ENCODE measurements at places on chromosomes 11 and 22. TPM values are rescaled to one million over a fixed set of nuclear protein-coding genes. Genes with fewer than 3 reads are reported as not detected.

- H3K27ac ChIP-seq: no peak overlapping the region
- H3K27me3 ChIP-seq: no peaks in the 10 kb centered on the region
- H3K36me3 ChIP-seq: no peaks in the 10 kb centered on the region
- H3K4me1 ChIP-seq: no peaks in the 10 kb centered on the region
- H3K4me3 ChIP-seq: no peak overlapping the region
- peak; percentile 18 for DNase-seq
Measured at GRCh38 chr11:57087991-57088390, 93.8 kb upstream of the LRRC55 start.

DNA sequence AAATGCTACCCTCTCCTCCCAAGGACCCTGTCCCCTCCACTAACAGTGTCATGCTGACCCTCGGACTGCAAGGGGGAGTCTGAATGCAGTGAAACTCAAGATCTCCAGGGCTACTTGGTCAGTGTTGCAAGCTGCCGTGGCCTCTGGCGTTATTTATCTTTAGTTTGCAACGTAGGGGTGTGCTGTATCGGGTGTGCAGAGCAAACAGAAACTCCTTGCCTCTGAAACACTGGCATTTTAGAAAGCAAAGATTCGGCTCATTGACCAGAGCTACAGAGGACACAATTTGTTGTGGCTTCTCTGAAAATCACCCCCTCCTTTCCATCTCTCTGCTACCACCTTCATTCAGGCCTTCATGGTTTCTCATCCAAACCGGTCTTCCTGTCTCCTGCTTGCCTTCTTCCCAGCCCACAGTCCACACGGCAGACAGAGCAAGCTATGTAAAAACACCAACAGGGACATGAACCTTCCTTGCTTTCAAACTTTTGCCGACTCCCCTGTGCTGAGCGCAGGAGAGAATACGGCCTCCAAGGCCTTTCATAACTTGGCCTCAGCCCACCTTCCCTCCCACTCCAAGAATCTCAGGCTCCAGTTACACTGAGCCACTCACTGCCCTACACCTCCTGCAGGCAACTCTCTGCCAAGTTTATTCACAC is 14.9 kb downstream of the FZD4 start:
- no peaks in the 10 kb centered on the region for H3K27me3 ChIP-seq
- DNase-seq: peak; percentile 89
- H3K4me1 ChIP-seq: peaks cover 19% of the 10 kb centered on the region
- no peak overlapping the region for H3K4me3 ChIP-seq
- H3K27ac ChIP-seq: peak overlapping the region; percentile 72
- peaks cover 9% of the 10 kb centered on the region for H3K36me3 ChIP-seq

The UPK3A gene
- total RNA-seq: not detected

The CHRM1 gene
- total RNA-seq: 0.04 TPM

- no peak overlapping the region for H3K4me3 ChIP-seq
- no peaks in the 10 kb centered on the region for H3K36me3 ChIP-seq
- H3K27me3 ChIP-seq: peaks cover 2% of the 10 kb centered on the region
- no peak overlapping the region for H3K27ac ChIP-seq
- no peaks in the 10 kb centered on the region for H3K4me1 ChIP-seq
Measured at GRCh38 chr11:70124321-70125000, 46.3 kb downstream of the ANO1 start.

DNA sequence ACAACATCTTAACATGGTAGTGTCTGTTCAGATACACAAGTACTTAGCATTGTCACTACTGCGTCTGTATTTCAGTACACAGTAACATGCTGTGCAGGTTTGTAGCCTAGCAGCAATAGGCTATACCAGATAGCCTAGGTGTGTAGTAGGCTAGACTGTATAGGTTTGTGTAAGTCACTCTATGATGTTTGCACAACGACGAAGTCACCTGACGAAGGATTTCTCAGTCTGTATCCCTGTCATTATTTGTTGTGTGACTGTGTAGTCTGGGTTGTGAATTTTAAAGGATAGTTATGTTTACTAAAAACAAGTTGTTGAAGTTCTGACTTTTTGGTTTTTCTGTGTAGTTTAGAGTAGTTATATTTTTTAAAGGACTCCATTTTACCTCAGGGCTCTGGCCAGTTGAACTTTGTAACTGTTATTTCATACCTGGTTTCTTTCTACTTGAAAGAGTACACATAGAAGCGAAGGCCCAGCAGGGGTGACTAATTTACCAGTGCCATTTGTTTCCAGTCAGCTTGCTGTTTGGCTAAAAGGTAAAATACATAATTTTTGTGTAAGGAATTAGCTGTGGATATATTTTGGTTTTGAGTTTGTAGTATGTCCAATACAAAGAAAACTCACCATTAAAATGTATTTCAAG is 72.3 kb downstream of the PPP6R3 start:
- no peaks in the 10 kb centered on the region for H3K27me3 ChIP-seq
- no peaks in the 10 kb centered on the region for H3K4me1 ChIP-seq
- peaks cover 22% of the 10 kb centered on the region for H3K36me3 ChIP-seq

- peaks cover 5% of the 10 kb centered on the region for H3K27me3 ChIP-seq
- H3K36me3 ChIP-seq: no peaks in the 10 kb centered on the region
- no peak overlapping the region for H3K4me3 ChIP-seq
- H3K27ac ChIP-seq: no peak overlapping the region
Measured at GRCh38 chr11:126871792-126872191, 128.8 kb downstream of the KIRREL3 start.

GRCh38 chr11:103794262-103794661 is 242.2 kb upstream of the DDI1 start:
- DNase-seq: peak; percentile 22
- no peak overlapping the region for H3K27ac ChIP-seq
- H3K4me1 ChIP-seq: no peaks in the 10 kb centered on the region
- H3K4me3 ChIP-seq: no peak overlapping the region
- no peaks in the 10 kb centered on the region for H3K36me3 ChIP-seq

GRCh38 chr22:29102300-29102699 is 29.5 kb downstream of the KREMEN1 start:
- H3K4me3 ChIP-seq: no peak overlapping the region
- H3K4me1 ChIP-seq: peaks cover 6% of the 10 kb centered on the region
- H3K27me3 ChIP-seq: no peaks in the 10 kb centered on the region
- peaks cover 10% of the 10 kb centered on the region for H3K36me3 ChIP-seq
- no peak overlapping the region for H3K27ac ChIP-seq

The IGSF9B gene
- total RNA-seq: 8.1 TPM

DNA sequence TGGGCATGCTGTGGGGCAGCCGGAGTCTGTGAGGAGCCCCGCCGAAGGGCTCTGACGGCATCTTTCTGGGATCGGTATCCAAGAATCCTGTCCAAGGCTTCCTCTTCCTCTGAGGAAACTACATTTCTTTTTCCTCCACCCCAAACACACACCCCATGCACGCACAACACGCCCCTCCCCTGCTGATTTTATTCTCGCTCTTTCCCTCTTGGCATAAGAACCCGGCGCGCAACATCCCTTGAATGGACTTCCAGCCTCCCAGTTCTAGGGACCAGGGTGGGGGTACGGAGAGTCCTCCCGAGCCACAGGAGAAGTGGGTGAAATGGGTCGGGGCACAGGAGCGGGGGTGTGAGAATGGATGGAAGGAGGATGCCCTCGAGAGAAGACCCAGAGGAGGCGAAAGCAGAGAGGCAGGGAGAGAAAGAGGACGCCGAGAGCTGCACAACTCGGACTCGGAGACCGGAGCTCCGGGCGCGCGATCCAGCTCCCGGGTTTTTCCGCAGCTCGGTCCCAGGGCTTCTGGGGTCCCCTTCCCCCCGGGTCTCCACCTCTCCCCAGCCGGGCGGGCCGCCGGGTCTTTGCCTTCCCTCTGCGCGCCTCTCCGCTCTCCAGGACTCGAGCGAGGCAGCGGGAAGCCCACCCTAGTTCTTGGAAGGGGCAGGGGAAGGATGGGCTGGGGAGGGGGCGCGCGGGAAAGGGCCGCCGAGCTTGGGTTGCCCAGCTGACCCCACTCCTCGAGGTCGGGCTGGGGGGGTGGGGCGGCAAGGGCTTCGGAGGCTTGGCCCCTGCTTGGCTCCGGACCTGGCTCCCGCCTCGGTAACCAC is 1.5 kb upstream of the LARGE1 start:
- peak overlapping the region; percentile 82 for H3K27ac ChIP-seq
- H3K36me3 ChIP-seq: no peaks in the 10 kb centered on the region
- peak overlapping the region; percentile 69 for H3K4me3 ChIP-seq
- H3K27me3 ChIP-seq: peaks cover 9% of the 10 kb centered on the region
- H3K4me1 ChIP-seq: peaks cover 24% of the 10 kb centered on the region

- no peaks in the 10 kb centered on the region for H3K36me3 ChIP-seq
- peak overlapping the region; percentile 47 for H3K4me3 ChIP-seq
- no peak for DNase-seq
- H3K4me1 ChIP-seq: peaks cover 51% of the 10 kb centered on the region
- H3K27me3 ChIP-seq: peaks cover 6% of the 10 kb centered on the region
Measured at GRCh38 chr22:23773483-23774113, 949 bp downstream of the MMP11 start.

The KDM4E gene
- total RNA-seq: not detected

The GRIA4 gene
- total RNA-seq: 12.9 TPM

GRCh38 chr11:44877571-44878497 is 72.8 kb downstream of the TP53I11 start:
- H3K4me3 ChIP-seq: no peak overlapping the region
- peak; percentile 60 for DNase-seq
- peaks cover 31% of the 10 kb centered on the region for H3K4me1 ChIP-seq
- peaks cover 11% of the 10 kb centered on the region for H3K27me3 ChIP-seq

DNA sequence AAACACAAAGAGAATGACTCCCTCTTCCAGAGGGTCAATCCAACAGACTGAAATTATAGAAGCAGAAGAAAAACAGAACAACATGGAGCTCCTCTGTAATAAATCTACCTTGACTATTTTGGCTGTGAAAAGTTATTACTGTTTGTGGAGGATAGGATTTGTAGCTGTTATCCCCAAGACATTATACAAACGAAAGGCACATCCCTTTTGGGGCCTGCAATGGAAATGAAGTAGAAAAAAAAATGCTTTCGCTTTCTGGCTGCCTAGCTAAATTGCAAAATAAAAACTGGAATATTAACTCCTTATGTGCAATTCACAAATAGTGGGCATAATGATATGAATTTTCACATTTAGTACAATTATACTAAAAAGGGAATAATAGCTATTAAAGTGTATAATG is 123.8 kb upstream of the CCDC179 start:
- peak; percentile 39 for DNase-seq
- H3K36me3 ChIP-seq: no peaks in the 10 kb centered on the region
- H3K4me3 ChIP-seq: no peak overlapping the region
- no peaks in the 10 kb centered on the region for H3K4me1 ChIP-seq

GRCh38 chr22:16989915-16990314 is 18.1 kb downstream of the GAB4 start:
- no peaks in the 10 kb centered on the region for H3K36me3 ChIP-seq
- H3K4me1 ChIP-seq: no peaks in the 10 kb centered on the region
- no peaks in the 10 kb centered on the region for H3K27me3 ChIP-seq
- no peak overlapping the region for H3K27ac ChIP-seq

The MS4A8 gene
- total RNA-seq: 2.5 TPM

The RASL10A gene
- total RNA-seq: 1.5 TPM

DNA sequence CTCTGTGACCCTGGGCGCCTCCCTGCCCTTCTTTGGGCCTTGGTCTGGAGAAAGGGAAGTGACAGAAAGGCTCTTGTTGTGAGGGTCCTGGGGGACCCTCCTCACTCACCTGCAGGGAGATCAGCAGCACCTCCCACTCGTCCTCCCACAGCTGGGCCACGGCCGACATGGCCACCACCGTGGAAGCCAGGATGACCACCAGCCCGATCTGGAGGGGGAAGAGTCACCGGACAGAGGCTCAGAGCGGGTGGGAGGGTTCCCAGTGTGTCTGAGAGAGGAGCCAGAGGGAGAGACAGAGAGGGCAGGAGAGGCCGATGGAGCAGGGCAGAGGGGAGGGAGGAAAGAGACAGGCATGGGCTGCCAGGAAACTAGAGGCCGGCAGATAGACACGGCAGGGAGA is 16.8 kb upstream of the KLHL35 start:
- peaks cover 3% of the 10 kb centered on the region for H3K36me3 ChIP-seq
- peaks cover 7% of the 10 kb centered on the region for H3K4me1 ChIP-seq
- H3K27ac ChIP-seq: no peak overlapping the region
- H3K4me3 ChIP-seq: no peak overlapping the region
- DNase-seq: no peak

DNA sequence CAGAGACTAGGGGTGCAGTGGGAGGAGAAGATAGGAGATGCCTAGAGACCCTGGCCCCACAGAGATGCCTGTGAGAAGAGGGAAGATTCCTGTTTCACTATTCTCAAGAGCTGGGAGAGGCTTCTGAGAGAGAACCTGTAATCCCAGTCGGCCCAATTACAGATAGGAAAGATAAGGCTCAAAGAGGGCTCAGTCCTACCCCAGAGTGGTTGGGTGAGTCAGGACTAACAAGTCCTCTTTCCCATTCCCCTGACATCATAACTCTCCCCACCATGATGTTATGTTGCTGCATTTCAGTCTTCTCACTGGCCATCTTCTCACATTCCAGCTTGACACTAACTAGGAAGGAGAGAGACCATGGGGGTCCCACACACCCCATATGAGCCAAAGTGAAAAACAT is 17.9 kb downstream of the ARHGEF12 start:
- H3K27ac ChIP-seq: peak overlapping the region; percentile 1
- no peak overlapping the region for H3K4me3 ChIP-seq
- peaks cover 2% of the 10 kb centered on the region for H3K4me1 ChIP-seq
- H3K36me3 ChIP-seq: no peaks in the 10 kb centered on the region

The MAP6 gene
- total RNA-seq: 6.1 TPM

The UPK2 gene
- 0.09 TPM for total RNA-seq

DNA sequence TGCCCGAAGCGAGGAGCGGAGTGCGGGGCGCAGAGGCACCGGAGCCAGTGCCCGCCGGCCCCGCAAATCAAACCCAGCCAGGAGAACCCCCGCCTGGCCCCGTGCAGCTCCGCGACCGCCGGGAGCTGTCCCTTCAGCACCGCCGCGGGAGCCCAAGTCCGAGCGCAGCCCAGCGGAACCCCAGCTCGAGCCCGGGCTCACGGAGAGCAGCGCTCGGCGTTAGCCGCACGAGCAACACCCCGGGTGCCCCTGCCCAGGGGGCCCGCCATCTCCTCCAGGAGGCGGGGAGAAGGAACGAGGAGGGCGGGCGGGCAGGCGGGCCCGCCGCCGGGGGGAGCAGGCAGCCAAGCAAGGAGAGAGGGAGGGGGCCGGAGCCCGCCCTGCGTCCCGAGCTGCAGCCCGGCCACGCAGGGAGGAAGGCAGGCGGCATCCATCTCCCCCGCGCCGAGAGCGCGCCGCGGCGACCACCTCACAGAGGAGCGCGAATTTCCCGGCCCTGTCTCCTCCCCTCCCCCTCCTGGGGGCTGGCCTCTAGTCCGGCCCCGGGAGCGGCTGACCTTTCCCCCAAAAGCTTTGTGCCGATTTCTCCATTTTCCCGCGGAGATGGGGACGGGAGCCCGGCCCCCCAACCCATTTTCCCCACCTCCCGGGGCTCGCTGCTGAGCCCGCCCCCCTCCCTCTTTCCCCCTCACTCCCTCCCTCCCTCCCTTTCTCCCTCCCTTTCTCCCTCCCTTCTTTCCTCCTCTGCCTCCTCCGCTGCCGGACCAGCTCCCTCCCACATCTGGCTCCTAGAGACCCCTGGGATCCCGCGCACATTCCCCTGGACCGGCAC is 621 bp downstream of the KCNC1 start:
- peak; percentile 91 for DNase-seq
- peaks cover under 1% of the 10 kb centered on the region for H3K36me3 ChIP-seq
- H3K27me3 ChIP-seq: peaks cover 65% of the 10 kb centered on the region
- H3K4me1 ChIP-seq: peaks cover 30% of the 10 kb centered on the region
- no peak overlapping the region for H3K27ac ChIP-seq

- H3K27me3 ChIP-seq: no peaks in the 10 kb centered on the region
- H3K36me3 ChIP-seq: no peaks in the 10 kb centered on the region
- no peak overlapping the region for H3K27ac ChIP-seq
- DNase-seq: no peak
- H3K4me1 ChIP-seq: no peaks in the 10 kb centered on the region
Measured at GRCh38 chr11:87803748-87804147, 371.5 kb downstream of the RAB38 start.

- H3K4me1 ChIP-seq: no peaks in the 10 kb centered on the region
- no peaks in the 10 kb centered on the region for H3K36me3 ChIP-seq
- peak; percentile 4 for DNase-seq
- no peak overlapping the region for H3K27ac ChIP-seq
- H3K4me3 ChIP-seq: no peak overlapping the region
Measured at GRCh38 chr11:90919332-90919731, 696.5 kb upstream of the CHORDC1 start.
